IPS-NIHi11 (cell line): ENCODE measurements at places on chromosomes 7 and 10.

DNA sequence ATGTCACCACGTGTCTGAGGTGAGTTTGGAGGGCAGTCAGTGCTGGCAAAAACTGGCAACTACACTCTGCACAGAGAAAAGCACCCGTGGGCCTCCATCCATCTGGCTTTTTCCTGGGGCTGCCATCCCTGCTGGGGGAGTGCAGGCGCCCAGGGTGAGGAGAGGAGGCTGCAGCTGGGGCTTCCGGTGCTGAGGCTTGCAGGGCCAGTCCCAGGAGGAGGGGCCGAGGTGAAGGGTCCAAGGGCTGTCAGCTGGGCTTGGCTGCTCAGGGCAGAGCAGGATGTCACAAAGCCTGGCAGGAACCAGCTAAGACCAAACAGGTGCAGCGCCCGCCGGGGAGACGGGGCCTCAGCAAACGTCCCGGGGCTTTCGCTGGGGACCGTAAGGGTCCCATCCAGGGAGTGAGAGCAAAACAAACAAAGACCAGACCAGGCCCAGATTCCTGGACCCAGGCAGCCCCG is 77.2 kb downstream of the CFAP46 start:
- no peak for DNase-seq

GRCh38 chr7:74567318-74567668 is 90.2 kb upstream of the GTF2I start:
- no peak for DNase-seq

GRCh38 chr7:100093498-100093897 is 4.7 kb downstream of the COPS6 start:
- DNase-seq, result no peak

DNA sequence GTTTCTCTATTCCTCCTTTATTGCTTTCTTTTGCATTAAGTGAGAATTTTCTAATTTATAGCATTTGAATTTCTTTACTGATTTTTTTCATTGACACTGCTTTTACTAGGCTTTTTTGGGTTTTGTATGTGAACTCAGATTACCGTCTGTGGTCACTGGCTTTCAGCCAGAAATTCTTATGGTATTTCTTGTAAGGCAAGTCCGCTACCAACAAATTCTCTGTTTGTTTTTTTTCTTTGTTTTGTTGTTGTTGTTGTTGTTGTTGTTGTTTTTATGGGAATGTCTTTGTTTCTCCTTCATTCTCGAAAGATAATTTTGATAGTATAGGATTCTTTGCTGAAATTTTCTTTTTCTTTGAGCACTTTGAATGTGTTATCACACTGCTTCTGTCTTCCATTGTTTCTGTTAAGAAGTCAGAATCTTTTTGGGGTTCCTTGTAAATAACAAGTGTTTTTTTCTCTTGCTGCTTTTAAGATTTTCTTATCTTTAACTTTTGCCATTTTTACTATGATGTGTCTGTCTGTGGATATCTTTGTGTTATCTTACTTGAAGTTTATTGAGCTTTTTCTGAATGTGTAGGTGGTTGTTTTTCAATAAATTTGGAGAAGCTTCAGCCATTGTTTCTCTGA is 7.2 kb downstream of the NET1 start:
- no peak for DNase-seq

DNA sequence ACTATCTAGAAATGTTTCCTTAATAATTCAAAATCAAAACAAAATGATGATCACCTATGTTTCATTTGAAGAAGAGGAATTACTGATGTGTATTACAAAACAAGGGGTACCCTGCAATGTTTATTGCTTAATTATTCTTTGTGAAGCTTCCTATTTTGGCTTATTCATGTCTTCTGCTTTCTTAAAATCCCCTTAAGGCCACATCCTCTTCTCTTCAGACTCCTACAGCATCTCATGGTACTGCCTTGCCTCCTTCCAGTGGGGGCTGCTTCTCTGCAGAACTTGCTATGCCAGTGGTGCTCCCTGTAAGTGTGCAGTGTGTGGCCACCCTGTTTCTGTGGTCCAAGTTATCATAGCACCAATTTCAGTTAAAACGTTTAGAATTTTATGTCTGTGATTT is 35.0 kb downstream of the CCDC146 start:
- DNase-seq, result no peak

DNA sequence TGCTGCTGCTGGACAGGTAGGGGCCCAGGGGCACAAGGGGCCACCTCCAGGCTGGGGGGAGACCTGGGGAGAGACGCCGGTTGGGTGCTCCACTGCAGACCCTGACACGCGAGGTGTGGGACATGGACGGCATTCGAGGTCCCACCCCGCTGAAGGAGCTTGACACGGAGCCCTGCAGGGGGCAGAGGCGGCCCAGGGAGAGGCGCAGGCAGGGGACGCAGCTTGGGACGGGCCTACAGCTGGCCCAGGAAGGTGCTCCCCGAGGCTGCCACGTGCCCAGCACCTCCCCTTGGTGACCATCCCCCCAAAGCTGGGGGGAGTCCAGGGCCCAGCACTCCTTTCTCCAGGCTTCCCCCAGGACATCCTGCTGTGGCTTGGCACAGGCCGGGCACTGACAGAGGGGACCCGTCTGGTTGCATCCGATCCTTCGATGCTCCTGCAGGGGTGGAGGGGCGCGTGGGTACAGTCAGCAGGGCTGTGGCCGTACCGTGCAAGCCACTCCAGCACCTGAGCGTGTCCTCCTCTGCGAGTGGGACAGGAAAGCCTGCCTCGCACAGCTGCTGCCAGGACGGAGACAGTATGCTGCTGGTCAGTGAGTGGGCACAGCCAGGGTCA is 174.4 kb downstream of the ELFN1 start:
- DNase-seq, result no peak
